CD4-positive, alpha-beta T cell treated with Interleukin-15 for 4 hours (primary cell): ENCODE measurements at places on chromosomes 12 and 14.

GRCh38 chr14:93520053-93520607 lies 89.4 kb downstream of the UNC79 start:
- no peak for DNase-seq

GRCh38 chr12:110279566-110280375 lies 1.3 kb upstream of the ATP2A2 start:
- DNase-seq = no peak

DNA sequence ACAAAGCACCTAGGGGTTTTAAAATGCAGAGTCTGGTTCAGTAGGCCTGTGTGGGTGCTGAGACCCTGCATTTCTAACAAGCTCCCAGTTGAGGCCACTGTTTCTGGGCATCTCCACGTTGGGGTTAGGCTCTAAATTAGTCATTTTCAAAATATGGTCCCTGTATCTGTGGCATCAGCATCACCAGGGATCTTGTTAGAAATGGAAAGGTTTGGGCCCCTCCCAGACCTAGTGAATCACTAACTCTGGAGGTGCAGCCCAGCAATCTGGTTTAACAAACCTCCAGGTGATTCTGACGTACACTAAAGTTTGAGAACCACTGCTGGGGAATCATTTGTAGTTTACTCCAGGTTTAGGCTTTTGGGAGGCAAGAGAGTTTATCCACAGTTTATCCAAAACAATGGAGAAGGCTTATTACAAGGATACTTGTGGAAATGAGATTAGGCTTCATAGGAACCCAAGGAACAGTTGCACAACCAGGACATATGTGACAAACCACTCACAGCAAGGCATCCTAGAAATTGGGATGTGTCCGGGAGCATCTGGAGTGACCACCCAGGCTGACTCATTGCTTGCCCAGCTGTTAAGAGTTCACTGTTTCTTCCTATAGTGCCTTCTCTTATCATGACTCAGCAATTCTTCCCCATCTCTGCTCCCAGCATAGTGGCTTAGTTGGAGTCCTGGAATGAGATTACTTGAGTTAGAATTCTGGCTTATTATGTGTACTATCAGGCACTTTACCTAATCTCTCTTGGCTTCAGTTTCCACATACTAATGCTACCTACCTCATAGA lies 71.6 kb upstream of the STXBP6 start:
- DNase-seq = no peak

- peak; percentile 55 for DNase-seq
Measured at GRCh38 chr12:25388183-25388582, 137.5 kb upstream of the KRAS start.

- DNase-seq = no peak
Measured at GRCh38 chr14:71116568-71117122, 209.4 kb downstream of the PCNX1 start.

DNA sequence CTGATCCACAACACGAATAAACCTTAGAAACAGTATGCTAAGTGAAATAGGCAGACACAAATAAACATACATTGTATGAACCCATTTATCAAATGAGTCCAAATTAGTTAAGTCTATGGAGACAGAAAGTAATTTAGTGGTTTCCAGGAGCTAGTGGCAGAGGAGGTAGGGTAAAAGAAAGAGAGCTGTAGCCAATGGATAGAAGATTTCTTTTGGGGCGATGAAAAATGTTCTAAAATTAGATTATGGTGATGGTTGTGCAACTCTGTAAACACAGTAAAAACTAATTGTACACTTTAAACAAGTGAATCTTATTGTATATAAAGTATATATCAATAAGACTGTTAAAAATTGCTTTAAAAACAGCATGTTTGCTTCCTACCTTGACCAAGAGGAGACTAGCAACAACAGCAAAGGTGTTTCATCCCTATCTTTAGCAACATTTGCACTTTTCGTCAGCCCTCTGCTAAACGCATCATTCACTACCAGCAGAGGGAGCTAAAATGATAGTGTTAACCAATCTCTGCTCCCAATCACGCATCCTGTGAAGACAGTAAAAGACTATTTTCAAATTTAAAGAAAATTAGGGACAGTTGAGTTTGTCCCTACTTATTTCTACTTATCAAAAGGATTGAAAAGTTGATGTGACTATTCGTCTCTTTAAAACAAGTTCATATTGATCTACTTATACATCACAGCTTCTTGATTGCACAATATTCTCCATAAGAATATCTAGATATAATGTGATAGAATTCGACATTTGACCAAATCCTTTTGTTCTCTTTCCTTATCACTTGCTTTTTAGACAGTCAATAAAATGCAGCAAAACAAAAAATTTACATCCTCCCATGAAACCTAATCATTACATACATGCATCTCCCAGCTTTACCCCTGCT lies 24.0 kb upstream of the LGR5 start:
- peak; percentile 54 for DNase-seq

DNA sequence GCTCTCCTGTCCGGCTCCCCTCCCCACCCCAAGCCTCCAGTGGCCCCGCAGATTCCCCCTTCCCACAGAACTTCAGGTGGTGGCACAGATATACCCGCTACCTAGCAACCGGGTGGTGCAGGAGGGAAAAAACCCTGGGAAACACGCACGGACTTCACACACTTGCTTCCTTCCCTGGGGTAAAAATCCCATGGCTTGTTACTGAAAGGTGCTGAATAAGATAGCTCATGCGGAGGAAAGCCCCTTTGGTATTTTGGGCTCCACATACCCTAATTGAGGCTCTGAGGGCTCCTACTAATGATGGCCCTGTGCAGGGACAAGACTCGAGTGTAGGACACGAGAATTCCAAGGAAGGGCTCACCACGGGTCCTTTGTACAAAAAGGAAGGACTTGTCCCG lies 869 bp upstream of the RIMBP2 start:
- no peak for DNase-seq

DNA sequence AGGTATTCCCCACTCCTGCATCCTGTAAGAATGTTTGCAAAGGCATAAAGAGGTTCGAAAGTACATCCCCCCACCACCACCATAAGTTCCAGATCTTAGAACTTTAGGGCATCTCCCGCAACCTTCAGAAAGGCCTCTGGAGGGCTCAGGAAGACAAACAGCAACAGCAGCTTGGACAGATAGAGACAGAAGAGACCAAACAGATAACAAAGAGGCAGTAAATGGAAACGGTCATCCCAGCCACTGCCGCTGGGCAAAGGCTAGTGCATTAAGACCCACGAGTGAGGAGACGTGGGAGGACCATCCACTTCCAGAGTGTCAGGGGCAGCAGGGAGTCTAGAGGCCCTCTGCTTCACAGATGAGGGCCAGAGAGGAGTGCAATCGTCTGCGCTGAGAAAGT lies 124.3 kb downstream of the CRACR2A start:
- DNase-seq = no peak

- DNase-seq = no peak
Measured at GRCh38 chr12:114221957-114222630, 183.8 kb downstream of the TBX5 start.

- no peak for DNase-seq
Measured at GRCh38 chr12:5771756-5772155, 173.3 kb downstream of the ANO2 start.
